ENCODE measurements at places on chromosomes 6 and 20. TPM values are rescaled to one million over a fixed set of nuclear protein-coding genes. Genes with fewer than 3 reads are reported as not detected.

Gene MLIP
- polyA plus RNA-seq = 1.2 TPM

Gene RFX6
- 0.16 TPM for polyA plus RNA-seq

Gene DLK2
- not detected for polyA plus RNA-seq

Gene SLCO4A1
- 26.3 TPM for polyA plus RNA-seq

Gene ARFGEF3
- polyA plus RNA-seq = 3.6 TPM

Gene ACTL10
- 0.60 TPM for polyA plus RNA-seq

Gene ASIP
- polyA plus RNA-seq = 0.38 TPM
